ENCODE measurements at places on chromosomes 2 and 18. TPM values are rescaled to one million over a fixed set of nuclear protein-coding genes. Genes with fewer than 3 reads are reported as not detected.

The TDRD15 gene
- not detected for total RNA-seq

The ZEB2 gene
- total RNA-seq, result 79.4 TPM

The CCL20 gene
- 1.2 TPM for total RNA-seq

The HOXD12 gene
- total RNA-seq, result not detected

The COX7A2L gene
- 147 TPM for total RNA-seq

The TXNDC2 gene
- total RNA-seq, result under 0.01 TPM
